ENCODE measurements at places on chromosomes 6 and 20.

GRCh38 chr6:34334796-34335416 is 57.6 kb downstream of the NUDT3 start:
- no peak for DNase-seq

DNA sequence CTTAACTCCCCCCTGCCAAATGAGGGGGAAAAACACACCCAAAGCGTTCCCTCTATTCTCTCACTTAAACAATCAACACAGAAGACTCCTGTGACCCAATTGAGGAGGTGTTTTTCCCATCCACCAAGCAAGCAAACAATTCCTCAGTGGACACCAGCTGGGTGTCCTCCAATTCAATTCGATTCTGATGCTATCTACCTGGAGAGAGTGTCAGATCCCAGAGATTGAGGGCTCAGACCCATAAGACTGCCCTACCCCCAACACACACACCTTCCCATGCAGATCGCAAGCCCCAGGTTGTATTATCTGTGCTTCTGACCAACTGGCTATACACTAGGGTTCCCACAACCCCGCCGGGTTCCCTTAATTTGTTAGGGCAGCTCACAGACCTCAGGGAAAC is 36.8 kb downstream of the MYLIP start:
- DNase-seq: no peak

DNA sequence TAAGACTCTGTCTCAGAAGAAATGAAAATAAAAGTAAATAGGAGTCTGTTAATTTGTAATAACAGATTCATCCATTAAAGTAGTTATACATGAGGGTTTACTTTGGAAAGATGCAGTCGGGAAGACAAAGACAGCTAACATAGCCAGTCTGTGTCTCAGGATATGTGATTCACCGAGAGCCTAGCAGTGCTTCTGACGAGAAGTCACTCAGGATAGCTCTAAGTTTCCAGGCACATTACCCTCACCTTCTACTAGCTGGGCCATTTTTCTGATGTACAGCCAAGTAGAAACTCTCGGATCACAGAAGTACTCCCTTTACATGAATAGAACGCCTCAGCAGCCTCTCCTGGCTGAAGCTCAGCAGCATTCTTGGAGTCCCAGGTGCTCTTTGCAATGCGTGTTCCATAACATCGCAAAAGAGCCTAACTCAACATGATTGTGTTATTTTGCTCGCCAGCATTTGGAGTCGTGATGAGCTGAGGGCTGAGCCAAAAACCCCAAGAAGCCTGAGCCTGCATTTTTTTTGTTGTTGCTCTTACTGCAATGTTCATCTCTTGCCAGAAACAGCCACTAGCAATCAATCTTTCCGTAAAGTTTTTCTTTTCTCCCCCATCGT is 22.4 kb upstream of the TASP1 start:
- DNase-seq: no peak

GRCh38 chr6:7786214-7786661 is 60.3 kb downstream of the BMP6 start:
- DNase-seq: no peak

GRCh38 chr20:56391596-56392131 is 351 bp downstream of the AURKA start:
- peak; percentile 17 for DNase-seq

- peak; percentile 66 for DNase-seq
Observed at GRCh38 chr20:48657426-48658197, 170.2 kb downstream of the PREX1 start.

DNA sequence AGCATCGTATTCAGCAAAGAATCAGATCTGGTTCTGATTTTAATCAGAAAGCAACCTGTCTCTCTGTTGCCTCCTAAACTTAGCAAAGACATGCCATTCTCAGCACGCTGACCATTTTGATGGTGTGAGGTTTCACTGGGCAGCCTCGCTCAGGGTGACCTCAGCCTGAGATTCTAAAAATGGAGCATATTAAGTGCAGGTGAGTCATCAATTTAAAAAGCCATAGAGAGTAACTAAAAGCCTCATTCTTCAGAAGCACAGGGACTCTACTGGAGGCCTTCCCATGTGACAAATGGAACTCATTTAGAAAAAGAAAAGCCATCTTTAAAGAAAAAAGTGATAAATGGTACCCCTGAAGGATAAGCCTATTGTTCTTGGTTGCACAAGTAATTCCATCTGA is 91.3 kb downstream of the FILIP1 start:
- no peak for DNase-seq

GRCh38 chr6:132298344-132298949 is 102.8 kb downstream of the MOXD1 start:
- DNase-seq: peak; percentile 27

DNA sequence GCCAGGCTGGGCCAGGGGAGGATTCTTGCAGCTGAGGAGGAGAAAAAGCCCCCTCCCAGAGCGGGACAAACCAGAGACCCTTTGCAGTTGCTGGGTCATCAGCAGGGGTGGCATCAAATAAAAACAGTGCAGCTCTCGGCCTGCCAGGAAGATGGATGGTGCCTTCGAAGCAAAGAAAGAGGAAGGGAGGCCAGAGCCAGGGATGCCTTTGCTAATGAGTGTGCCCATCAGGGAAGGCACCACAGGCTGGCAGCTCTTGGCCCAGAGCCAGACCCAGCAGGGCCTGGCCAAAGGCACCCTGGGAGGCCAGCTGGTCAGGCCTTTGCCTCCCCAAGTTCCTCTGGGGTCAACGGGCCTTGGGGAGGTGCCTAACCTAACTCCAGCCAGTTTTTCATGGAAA is 26.3 kb upstream of the ZNF318 start:
- peak; percentile 54 for DNase-seq

GRCh38 chr6:166926748-166927147 is 29.6 kb downstream of the RNASET2 start:
- no peak for DNase-seq

DNA sequence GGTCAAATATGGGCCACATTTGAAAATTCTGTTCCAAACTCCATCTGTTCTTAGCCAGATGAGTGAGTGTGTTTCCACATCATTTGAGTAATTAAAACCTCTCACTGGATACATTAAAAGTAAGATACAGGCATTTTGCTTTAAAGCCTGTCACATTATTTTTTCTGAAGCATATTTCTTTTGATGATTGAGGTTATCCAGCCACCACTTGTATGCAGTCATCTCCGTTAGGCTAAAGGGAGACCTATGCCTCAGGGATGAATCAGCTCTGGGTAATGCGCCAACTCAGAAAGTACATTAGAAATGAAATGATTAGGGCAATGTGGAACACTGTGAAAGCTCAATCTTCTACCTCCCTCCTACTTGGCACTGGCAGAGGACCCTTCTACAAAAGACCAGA is 90.7 kb downstream of the SNAP25 start:
- no peak for DNase-seq

DNA sequence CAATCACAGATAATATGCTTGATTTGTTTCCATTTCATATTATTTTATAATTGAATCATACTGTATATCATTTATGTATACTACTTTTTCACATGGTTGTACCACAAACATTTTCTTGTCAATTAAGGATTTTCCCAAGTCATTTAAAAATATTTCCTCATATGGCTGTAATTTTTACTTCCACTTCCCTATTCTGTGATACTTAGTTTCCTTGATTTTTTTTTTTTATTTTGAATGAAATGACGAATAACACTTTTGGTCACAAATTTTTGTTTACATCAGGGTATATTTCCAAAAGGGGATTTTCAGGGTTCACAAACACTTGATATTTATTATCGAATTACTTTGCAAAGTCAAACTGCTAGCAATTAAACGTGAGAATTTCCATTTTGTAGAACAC is 515.6 kb downstream of the KIF16B start:
- DNase-seq: no peak

DNA sequence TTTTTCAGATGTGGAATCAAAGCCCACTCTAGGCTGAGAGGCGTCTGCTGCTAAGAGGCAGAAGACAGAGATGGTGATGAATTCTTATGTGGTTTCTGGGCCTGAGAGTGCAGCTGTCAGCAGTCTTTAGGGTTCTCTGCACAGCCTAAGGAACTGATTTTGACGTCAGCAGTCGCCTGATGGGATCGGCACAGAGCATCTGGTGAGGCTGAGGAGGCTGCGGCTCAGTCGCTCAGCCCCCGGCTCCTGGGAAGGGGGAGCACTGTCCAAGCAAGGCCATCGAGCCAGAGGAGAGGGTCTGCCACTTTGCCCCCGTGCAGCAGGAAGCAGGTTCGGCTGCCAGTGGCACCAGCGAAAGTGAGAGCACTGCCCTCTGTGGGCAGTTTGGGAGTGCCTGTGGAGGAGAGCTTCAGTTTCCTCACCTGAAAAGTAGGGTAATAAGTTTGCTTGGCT is 92.5 kb downstream of the TCP11 start:
- peak; percentile 63 for DNase-seq

DNA sequence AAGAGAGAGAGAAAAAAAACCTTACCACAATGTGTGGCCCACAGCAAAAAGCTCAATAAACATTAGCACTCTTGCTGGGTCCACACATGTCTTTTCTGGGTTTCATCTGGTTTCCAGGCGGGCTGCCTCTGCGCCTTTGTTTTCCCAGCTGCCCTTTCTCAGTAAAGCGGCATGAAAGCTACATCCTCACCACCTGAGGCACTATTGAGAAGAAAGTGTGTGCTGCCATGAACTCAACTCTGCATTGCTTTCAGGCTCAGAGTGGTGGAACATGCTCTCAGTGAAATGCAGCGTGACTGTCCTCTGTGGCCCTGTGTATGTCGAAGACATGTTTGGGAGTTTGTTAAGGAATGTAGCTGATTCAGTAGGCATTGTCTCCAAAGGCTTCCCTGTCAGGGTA is 102.3 kb downstream of the LYRM2 start:
- no peak for DNase-seq

- no peak for DNase-seq
Observed at GRCh38 chr20:59360934-59361333, 60.5 kb downstream of the EDN3 start.

DNA sequence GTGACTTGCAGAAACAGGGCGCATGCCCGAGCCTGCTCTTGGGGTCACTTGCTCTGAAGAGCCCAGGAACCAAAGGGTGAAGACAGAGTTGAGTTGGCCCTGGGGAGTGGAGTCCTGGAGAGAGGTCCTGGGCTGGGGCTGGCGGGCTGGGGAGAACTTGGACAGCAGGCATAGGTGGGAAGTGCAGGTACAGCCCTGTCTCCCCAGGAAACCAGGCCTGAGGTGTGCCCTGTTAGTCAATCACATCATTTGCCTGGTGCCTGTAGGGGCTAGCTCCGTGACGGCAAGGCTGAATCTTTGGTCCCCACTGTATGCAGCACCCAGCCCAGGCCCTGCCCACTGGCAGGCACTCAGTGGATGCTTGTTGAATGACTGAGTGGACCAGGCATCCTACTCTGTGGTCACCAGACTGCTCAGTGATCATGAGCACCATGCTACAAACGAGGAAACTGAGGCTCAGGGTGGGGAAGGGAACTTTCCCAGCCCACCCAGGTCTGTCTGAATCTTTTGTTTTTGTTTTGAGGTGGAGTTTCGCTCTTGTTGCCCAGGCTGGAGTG is 15.6 kb upstream of the NOL4L start:
- no peak for DNase-seq

DNA sequence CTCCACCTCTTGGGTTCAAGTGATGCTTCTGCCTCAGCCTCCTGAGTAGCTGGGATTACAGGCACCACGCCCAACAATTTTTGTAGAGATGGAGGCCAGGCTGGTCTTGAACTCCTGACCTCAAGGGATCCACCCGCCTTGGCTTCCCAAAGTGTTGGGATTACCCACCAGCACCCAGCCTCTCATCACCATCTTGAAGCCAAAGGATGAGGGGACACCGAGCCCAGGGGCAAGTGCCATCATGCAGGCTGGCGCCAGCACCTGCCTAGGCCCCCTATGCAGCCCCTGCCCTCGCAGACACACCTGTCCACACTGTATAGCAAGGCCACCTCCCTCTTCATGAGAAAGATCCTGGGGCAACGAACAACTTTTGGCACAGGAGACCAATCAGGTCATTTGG is 5.3 kb upstream of the RBM38 start:
- DNase-seq: no peak

DNA sequence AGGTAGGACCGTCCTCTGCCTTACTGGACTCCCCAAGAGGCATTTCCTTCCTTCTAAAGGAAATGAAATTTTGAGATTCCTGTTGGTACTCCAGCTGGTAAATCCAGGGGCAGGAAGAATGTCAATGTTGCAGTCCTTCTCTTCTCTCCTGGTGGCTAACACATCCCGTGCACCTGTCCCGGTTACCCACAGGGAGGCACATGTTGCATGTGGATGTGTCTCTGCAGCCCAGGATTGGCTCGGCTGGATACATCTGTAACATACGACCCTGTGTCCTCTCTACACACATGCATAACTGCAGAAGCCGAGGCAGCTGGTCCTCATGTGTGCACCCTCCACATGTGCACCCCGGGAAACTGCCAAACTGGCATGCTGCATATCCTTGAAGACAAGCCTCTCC is 1.3 kb upstream of the LRFN2 start:
- DNase-seq: peak; percentile 35

DNA sequence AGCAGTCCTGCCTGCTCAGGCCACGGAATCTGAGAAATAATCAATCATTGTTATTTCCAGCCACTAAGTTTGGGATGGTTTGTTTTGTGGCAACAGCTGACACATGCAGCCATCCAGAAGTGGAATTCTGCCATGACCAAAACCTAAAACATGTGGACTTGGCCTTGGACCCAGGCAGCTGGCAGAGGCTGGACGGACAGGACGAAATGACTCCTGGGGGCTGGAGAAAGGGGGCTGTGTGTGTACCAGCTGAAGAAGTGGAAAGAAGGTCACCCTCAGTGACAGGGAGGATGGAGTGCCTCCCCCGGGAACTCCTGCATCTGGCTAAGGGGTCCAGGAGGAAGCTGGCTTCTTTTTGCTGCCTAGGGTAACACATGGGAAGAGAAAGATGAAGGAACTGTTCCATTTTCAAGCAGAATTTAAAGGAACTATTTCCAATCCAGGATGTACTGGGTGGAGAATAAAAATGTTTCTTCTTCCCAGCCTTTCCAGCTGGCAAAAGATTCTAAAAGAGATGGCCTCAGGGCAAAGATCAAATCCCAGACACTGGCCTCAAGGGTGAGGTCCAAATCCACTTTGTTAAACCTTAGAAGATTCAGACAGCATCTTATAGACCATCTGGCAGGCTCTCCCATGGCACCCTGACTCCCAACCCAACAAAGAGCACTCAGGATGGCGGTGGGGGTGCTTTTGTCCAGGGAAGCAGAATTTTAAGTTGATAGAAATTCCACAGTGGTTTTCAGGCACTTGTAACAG is 14.3 kb downstream of the SERPINB6 start:
- no peak for DNase-seq

DNA sequence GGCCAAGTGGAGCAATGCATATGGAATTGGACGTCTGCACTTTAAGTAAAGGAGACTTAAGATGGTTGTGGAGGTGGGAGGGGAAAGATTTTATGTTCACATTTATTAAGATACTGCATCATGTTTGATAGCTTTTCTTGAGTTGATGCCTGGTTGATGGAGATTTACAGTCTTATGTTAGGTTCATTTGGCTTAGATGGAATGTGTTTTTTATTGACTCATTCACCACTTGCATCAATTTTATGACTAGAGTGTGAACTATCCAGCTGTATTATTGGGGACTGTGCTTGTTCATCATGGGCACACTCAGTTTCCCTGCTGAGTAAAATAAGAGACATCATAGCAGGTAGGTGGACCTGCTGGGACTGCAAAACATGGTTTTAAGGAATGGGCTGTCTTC is 91.2 kb upstream of the SCP2D1 start:
- no peak for DNase-seq
